H4 (cell line): ENCODE measurements at places on chromosomes 4 and X. TPM values are rescaled to one million over a fixed set of nuclear protein-coding genes. Genes with fewer than 3 reads are reported as not detected.

ARHGAP36 gene
- 0.27 and 0.46 TPM in 2 replicates for total RNA-seq

MAGEA11 gene
- 2.6 and 10.0 TPM in 2 replicates for total RNA-seq

PRRG1 gene
- total RNA-seq: 14.5 and 24.0 TPM in 2 replicates

CXCL3 gene
- total RNA-seq: 0.53 and 3.8 TPM in 2 replicates

GPRASP2 gene
- total RNA-seq: 13.6 and 13.8 TPM in 2 replicates

GRCh38 chr4:73721435-73721834 lies 18.9 kb upstream of the CXCL8 start:
- DNase-seq: no peak

DNA sequence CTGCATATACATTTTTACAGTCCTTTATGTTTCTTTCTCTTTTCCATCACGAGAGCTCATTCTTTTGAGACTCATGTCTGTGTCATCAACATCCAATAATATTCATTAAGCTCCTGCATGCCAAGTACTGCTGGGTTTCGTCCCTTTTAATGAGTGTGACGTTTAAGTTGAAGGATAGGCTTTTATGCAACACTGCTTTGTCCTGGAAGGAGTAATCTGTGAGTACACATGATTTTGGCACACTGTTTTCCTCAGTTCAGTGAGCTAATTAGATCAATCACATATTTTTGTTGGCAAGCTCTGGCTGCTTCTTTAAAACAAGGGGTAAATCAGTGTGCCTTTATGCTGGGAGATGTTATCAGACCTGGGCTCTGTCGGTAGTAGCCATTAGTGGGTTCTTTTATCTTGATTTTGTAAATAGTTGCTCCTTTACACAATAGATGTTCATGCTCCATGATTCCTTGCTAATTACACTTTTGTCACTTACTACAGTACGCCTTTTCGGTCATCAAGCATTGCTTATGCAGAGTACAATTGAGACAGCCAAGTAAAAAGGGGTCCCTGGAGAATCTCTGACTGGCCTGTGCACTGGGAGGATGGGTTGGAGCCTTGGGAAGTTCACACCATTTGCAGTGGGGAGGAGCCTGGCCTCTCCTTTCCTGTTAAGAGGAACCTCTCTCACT lies 132.6 kb downstream of the FHIP1A start:
- DNase-seq: peak; percentile 31

DNA sequence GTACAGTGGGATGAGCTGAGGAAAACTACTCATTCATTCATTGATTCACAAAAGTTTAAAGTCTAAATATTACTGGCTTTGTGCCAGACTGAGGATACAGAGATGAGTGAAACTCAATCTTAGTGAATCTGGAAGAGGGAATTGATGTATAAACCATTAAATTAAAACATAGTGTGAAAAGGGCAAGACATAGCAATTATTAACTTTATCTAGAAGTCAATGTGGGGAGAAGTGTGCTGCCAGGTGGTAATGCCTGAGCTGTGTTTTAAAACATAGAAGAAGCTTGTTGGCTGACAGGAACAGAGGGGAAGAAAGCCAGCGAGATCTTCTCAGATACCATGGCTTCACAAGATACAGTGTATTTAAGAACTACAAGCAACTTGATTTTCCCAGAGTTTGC lies 153.4 kb downstream of the BMPR1B start:
- DNase-seq: no peak

- peak; percentile 20 for DNase-seq
These were observed 22.8 kb downstream of the GPRIN3 start for GRCh38 chr4:89284828-89285227.

DNA sequence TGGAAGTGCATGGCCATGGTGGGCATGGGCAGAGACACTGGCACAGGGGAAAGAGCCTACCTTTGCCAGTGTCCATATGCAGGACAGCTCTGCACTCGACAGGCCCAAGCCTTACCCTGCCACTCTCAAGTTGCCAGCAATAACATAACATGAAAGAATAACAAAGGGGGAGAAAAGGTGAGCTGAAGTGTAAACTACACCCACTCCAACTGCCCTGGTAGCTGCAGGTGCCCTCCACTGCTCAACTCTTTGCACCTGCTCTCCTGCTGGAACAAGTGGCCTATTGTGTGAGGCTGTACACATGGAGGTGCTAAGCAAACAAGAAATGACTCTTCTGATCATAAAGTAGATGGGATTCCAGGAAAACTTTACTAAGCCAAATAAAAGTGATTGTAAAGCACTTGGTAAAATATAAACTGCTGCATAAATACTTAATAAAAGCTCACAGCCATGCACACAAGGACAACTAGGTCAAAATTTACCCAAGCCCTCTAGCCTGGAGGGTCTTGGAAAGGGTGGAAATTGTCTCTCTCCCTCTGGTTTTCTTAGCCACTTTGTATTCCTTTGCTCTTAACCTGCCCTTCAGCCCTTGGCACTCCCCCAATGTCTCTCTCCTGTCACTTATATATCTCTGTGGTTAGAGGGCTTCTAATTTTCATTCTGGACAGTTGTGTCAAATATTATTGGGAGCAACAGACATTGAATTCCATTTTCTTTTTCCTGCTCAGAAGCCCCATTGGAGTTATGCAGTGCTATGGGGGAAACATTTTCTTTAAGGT lies 261.2 kb upstream of the GPC4 start:
- DNase-seq: no peak

DNA sequence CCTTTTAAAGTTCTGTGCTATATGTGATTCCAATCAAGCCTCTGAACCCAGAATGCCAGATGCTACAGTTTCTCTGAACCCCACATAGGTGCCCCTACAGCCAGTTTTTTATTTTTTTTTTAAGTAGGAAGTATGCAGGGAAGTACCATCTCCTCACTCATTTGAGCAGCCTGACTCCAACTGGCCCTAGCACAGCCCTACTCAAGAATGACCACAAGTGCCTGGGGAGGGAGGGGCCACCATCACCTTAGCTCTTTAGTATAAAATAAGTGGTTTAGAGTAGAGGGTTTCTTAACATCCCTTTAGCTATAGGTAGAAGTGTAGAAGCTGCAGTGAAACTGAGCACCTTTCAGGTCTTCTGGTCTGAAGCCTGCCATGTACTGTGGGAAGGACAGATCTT lies 14.4 kb downstream of the MSN start:
- DNase-seq: no peak

DNA sequence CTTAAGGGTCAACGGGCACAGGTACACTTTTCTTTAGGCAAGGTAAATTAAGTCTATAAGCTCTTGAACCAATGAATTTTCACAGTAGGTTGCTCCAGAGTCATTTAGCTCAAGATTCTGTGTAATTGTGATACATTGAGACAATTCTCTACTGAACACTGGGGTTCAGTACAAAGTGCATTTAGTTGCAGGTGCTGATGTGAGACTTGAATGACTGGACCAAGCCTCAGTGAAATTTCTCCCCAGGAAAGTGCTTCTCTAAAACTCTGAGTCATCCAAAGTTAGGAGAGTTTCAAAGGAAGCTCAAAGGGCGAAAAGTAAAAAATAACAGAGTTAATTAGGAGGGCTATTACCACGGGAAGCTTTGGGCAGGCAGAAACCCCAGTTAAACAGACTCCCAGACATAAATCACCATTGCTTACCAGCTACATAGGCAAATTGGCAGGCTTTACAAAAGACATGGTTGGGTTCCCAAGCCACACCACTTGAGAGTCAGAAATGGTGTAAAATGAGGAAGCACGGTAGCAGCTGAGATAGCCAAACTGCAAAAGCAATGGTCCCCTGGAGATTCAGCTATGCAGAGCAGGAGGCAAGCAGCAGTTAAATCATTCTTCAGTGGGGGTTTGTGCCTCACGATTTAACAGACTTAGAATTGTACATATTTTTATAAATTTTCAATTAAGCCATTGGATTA lies 202.6 kb downstream of the PCDH19 start:
- no peak for DNase-seq

DNA sequence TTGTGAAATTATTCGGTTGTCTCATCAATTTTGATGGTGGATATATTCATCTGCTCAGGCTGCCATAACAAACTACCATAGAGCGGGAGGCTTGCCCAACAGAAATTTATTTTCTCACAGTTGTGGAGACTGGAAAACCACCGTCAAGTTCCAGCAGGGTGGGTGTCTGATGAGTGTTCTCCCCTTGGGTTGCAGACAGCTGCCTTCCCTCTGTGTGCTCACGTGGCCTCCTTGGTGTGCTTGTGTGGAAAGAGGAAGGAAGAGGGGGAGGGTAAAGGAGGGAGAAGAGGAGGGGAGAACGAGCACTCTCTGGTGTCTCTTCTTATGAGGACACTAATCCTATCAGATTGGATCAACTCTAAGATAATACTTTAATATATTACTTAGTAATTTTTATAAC lies 123.8 kb upstream of the TEX13D start:
- no peak for DNase-seq

DNA sequence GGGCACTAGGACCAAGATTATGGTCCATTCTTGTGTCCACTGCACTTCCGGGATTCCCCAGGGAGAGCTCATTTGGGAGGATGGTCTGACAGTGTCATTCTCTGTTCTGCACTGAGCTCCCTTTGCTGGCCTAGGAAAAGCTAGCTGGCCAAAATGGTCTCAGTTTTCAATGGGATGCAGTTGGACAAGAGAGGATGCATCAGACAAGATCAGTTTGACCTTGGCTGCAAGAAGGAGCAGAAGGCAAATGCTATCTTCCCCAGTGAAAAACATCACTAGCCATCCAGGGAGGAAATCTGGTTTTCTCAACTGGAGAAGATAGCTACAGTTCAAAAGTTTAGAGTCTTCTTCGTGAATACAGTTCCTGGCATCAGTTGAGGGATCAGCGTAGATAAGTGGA lies 221.1 kb downstream of the PTTG2 start:
- DNase-seq: no peak

DNA sequence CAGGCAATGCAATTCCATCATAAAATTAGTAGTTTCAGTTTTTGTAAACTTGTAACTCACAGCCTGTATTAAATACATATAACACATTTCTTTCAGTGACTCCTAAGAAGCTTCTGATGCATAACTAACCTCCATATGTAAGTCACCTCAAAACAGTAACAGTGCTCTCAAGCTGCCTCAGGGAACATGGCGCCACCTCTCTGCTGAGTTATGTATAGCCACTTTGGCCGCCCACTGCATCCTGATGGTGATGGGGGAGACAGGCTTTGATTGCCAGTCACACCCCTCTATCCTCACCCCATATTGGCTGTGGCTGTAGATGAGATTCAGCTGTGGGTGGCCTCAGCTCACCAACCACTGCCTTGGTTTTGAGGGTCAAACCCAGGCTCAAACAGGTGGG lies 54.3 kb downstream of the LRBA start:
- DNase-seq: peak; percentile 46

GRCh38 chr4:8819019-8819418 lies 52.6 kb downstream of the HMX1 start:
- no peak for DNase-seq

DNA sequence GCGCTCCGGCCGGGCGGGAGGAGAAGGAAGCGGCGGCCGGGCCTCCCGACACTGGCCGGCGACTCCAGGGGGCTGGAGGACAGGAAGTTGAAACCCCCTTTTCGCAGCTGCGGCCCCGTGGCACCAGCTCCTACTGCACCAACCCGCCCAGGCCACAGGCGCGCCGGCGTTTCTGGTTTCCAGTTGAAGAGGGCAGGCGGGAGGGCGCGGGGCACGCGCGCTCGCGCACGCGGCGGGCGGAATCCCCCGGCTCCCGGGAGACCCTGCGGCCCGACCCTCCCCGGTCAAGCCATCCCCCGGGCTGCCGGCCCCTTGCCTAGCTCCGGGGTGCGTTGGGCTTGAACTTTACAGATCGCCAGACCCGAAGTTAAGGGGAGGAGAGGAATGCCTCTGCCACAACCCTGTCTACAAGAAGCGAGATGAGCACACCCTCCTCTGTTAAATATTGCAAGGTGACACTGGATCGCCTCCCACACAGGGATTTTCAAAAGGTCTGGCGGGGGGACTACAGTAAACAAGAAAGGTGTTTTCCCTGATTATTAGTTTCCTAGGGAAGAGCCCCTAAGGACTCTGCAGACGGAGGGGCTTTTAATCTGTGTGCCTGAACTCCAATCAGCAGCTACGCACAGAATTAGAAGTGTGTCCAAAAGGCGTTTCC lies 1.4 kb downstream of the ELOVL6 start:
- peak; percentile 14 for DNase-seq

- DNase-seq: peak; percentile 27
These were observed 102.9 kb upstream of the PAQR3 start for GRCh38 chr4:79042079-79042674.

- DNase-seq: no peak
These were observed 696.1 kb downstream of the TGIF2LX start for GRCh38 chrX:90617710-90618325.

GRCh38 chr4:65167719-65168118 lies 502.6 kb downstream of the EPHA5 start:
- DNase-seq: no peak
